ENCODE measurements at places on chromosomes 1 and 21. TPM values are rescaled to one million over a fixed set of nuclear protein-coding genes. Genes with fewer than 3 reads are reported as not detected.

The DMBX1 gene
- not detected for total RNA-seq

DNA sequence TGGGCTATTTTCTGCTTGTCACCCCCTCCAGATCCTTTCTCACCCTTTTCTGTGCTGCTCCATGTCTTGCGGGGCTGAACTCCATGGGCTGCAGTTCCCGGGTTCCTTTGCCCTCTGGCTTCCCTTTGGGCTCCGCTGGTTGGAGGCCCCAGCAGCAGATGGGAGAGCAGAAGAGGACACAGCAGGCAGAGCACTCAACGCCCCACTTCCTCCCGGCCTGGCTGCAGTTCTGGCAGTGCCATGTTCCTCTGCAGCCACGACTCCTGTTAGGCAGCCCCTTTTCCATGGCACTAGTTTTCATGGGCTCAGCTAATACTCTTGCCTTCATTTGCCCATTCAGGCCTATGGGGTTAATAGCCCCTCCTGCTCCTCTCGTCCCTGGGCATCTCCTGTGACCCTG lies 127.1 kb downstream of the TENT5C start:
- no peak for DNase-seq

The MANEAL gene
- total RNA-seq = 16.0 TPM

- no peak for DNase-seq
These were observed 8.5 kb downstream of the DIO1 start for GRCh38 chr1:53902235-53903138.

GRCh38 chr1:157269656-157270375 lies 131.6 kb upstream of the ETV3 start:
- DNase-seq = no peak

- no peak for DNase-seq
These were observed 40.6 kb upstream of the DUSP10 start for GRCh38 chr1:221782477-221782876.

DNA sequence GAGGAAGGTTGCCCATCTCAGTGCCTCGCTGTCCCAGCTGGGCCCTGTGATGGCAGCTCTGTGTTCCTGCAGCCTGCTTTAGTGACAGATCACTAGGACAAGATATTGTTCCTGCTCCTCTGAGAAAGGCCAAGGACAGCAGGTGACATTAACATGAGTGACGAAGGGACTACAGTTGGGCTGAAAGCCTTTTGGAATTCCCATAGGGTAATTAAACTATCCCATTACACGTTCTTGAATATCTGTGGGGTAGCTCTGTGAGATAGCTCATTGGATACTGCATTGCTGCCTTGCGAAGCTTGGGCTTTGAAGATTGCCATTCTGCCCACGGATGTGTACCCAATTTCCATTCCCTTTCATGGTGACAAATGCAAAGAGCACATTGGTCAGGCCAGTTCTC lies 78.2 kb upstream of the COA6 start:
- no peak for DNase-seq

The TPTE gene
- not detected for total RNA-seq

The S100A9 gene
- not detected for total RNA-seq

Measured in neural crest cell (in vitro differentiated cells).